ENCODE measurements at places on chromosomes 11 and 22.

- no peak for DNase-seq
Measured at GRCh38 chr11:6734616-6735015, 37.2 kb downstream of the OR2AG2 start.

DNA sequence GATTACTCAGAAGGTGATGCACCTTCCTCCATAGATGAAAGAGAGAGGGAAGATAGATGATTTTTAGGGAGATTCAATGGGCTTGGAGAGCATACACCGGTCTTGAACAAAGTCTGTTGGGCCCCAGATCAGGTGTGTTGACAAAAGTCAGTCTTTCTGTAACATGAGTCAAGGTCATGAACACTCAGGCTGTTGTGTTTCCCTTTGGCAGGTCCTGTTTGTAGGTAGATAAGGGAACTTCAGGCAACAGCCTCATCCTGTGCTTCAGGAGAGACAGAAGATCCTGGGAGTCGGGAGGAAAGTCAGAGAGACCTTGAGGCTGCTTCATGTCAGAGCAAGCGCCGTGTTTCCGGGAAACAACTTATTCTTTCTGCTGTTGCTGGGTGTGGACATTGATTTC lies 703.1 kb downstream of the BRD1 start:
- DNase-seq, result no peak

DNA sequence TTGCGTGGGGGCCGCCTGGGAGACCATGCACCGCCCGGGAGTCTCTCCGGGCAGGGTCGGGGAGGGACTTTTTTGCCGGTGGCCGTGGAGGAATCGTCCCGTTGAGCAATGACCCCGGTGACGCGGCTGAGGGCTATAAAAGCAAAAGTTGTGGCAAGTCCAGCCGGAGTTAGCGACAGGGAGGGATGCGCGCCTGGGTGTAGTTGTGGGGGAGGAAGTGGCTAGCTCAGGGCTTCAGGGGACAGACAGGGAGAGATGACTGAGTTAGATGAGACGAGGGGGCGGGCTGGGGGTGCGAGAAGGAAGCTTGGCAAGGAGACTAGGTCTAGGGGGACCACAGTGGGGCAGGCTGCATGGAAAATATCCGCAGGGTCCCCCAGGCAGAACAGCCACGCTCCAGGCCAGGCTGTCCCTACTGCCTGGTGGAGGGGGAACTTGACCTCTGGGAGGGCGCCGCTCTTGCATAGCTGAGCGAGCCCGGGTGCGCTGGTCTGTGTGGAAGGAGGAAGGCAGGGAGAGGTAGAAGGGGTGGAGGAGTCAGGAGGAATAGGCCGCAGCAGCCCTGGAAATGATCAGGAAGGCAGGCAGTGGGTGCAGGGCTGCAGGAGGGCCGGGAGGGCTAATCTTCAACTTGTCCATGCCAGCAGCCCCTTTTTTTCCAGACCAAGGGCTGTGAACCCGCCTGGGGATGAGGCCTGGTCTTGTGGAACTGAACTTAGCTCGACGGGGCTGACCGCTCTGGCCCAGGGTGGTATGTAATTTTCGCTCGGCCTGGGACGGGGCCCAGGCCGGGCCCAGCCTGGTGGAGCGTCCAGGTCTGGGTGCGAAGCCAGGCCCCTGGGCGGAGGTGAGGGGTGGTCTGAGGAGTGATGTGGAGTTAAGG lies at the start of gene NEAT1:
Gene NEAT1, plus strand, starts transcription at position 166 of the 883 bp plus-strand sequence.
- DNase-seq, result no peak

- DNase-seq, result no peak
Measured at GRCh38 chr22:24128021-24128420, 53.3 kb upstream of the SUSD2 start.

GRCh38 chr11:72704783-72705265 lies 30.6 kb upstream of the PDE2A start:
- DNase-seq, result no peak

- DNase-seq, result no peak
Measured at GRCh38 chr11:22466809-22467208, 128.6 kb downstream of the SLC17A6 start.

DNA sequence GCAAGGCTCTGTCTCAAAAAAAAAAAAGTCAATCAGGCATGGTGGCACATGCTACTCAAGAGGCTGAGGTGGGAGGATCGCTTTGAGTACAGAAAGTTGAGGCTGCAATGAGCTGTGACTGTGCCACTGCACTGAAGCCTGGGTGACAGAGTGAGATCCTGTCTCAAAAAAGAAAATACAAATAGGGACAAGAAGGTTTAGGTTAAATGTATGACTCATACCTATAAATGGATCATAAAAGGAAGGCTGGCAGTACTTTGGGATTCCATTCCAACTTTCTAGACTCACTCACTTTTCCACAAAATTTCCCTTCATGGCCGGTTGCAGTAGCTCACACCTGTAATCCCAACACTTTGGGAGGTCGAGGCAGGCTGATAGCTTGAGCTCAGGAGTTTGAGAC lies 25.6 kb upstream of the OSBP start:
- DNase-seq, result no peak

- no peak for DNase-seq
Measured at GRCh38 chr22:44067033-44067432, 42.9 kb downstream of the PARVB start.

DNA sequence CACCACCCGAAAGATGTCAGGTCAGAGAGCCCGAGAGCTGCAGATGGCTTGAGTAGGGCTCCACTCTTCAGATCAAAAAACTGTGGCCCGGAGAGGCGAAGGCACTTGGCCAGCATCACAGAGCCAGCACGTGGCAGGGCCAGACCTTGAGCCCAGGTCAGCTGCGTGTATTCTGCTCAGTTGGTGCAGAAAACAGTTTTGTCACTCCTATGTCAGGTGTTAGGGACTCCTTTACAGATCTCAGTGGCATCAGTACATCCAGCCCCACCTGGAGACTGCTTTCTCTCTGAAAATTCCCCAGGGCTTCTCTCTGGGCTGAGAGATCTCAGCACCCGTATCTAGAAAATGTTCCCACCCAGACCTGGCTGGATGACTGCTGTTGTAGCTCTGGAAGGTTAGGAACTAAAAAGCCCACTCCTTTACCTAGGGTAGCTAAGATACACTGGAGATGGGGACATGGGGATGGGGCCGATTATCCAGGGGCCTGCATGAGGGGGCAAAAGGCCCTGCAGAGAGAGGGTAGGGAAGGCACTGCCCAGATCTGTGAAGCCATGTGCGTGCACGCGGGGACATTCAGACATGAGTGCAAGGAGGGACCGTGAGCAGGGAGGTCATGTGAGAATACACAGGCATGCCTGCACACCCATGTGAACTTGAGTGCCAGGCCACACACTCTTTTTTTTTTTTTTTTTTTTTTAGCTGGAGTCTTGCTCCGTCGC lies 3.4 kb downstream of the APOA1 start:
- DNase-seq, result no peak

DNA sequence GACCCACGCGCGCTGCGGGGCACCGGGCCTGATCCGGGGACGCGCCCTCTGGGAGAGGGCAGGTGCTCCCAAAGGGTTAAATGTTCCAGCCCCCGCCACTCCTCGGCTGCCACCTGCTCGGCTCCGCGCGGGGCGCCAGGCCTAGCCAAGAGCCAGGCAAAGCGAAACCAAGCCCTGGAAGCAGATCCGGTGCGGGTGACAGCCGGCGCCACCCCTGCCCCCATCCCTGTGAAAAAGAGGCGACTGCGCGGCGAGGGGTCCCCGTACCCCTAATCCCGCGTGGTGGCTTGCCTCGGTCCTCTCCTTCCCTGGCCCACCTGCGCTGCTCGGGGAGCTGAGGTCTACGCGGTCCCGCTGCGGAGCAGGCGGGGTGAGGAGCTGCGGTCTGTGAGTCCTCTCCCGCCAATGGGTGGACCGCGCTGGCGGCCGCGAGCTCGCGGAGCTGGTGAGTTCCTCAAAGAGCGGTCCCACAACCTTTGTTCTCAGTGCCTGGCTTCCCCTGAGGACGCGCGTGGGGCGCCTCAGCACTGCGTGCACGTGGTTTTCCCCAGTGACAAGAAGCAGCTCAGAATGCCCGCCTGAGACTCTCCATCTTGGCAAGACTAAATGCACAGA lies at the start of gene ME3:
Gene ME3, minus strand, starts transcription at position 610 of the 615 bp plus-strand sequence.
- DNase-seq, result peak; percentile 73

DNA sequence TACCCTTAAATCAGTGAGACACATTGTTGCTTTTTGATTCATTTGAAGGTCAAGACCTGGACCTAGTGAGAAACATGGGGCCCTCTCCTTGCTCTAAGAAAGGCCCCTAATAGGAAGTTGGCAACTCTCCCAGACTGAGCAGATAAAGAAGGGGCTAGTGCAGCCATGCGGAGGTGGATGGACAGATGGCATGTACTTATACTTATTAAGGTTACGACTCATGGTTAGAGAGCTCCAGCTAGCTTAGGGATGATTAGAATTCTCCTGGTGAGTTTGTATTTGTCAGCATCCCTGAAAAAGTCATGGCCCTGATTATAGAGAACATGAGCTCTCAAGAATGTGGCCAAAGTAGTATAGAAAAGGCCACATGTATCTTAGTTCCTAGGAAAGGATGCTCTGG lies 112.1 kb upstream of the BDNF start:
- DNase-seq, result no peak

GRCh38 chr11:68140496-68141245 lies 19.5 kb upstream of the CHKA start:
- peak; percentile 62 for DNase-seq

- DNase-seq, result no peak
Measured at GRCh38 chr22:42997582-42998090, 17.3 kb downstream of the PACSIN2 start.

- no peak for DNase-seq
Measured at GRCh38 chr11:40129266-40129665, 1330.2 kb downstream of the LRRC4C start.

- DNase-seq, result no peak
Measured at GRCh38 chr22:44049486-44050231, 25.6 kb downstream of the PARVB start.

GRCh38 chr11:111423250-111423615 lies 44.2 kb upstream of the POU2AF1 start:
- no peak for DNase-seq

- no peak for DNase-seq
Measured at GRCh38 chr11:99068832-99069231, 48.1 kb downstream of the CNTN5 start.

DNA sequence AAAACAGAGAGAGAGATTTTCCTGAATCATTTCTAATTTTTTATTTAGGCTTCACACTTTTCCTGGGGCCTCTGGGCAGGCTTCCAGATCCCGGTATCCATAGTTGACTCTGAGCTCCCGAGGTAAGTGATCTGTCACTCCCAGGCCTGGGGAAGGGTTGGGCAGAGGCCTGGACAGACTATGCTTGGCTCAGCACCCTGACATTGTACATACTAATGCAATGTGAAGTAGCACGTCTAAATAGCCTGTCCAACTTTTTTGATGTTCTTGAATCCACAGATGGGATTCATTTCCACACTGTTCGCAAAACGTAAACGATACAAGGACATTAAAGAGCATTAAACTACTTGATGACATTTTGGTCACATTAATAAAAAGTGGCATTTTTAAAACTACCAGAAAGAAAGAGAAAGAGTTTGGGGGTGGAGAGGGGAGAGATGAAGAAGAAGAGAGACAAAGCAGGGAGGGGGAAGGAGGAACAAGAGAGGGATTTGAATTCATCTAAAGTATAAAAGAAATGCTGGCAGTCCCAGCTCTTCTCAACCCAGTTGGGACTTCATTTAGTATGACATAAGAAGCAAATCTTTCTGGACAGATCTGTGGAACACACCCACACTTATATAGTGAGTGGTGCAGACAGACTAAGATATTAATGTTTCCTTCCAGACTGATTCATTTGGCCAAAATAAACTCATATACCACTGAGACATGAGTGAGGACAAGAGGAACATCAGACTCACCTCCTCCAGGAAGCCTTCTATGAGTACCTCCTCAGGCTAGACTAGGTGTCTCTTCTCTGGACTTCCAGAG lies 514.2 kb downstream of the SOX6 start:
- DNase-seq, result no peak
